ENCODE measurements at places on chromosomes 2 and 18.

DNA sequence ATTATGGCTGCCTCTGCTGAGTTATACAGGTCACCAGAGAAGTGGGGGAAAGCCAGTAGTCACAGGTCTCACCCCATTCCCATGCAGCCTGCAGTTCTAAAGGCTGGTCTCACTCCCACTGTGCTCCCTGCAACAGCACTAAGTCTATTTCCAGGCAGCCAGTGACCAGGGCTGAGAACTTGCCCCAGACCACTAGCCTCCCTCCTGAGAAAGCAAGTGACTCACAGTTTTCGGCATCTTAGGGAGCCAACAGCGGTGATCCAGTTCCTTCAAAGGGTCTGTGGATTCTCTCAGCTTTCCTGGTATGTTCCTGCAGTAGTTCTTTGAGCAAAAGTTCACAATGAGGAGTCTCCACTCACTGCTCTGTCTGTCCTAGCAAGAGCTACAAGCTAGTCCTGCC, 329.6 kb upstream of the MAP2 start:
- DNase-seq, result no peak

GRCh38 chr2:98467082-98467536, 22.5 kb downstream of the INPP4A start:
- no peak for DNase-seq

GRCh38 chr2:97654309-97654708, 8.4 kb downstream of the COX5B start:
- peak; percentile 30 for DNase-seq

DNA sequence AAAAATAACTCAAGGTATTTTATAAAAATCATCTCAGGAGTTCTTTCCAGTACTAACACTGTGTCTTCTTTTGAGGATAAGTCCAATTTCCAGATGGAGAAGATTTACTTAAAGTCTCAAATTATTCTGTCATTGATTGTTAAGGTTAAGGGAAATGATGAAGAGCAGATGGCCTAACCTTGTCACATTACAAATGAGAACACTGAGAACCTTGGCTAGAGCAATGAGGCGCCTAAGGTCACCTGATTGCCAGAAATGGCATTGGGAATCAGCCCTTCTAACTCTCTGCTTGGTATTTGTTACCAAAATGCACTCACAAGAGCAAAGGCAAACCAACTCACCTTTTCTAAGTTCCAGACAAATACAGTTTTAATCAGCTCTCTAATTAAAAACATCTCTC, 835.1 kb downstream of the RNF144A start:
- DNase-seq, result no peak

DNA sequence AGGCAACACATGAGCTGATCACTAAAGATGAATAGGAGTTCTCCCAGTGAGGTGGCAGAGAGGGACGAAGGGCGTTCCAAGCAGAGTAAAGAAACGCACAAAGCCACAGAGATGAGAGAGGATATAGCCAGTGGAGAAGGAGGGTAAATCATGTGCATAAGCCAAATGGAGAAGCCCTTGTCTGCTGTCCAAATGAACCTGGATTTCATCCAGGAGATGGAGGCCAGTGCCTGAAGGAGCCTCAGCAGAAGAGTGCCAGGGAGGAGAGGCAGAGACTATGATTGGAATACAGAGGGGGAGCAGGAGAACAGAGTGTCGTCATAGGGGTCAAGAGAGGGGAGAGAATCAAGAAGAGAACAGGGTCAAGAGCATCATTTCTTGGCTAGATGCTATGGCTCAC, 48.9 kb upstream of the STPG4 start:
- no peak for DNase-seq

- no peak for DNase-seq
Observed at GRCh38 chr2:171629113-171629512, 58.2 kb upstream of the DYNC1I2 start.

DNA sequence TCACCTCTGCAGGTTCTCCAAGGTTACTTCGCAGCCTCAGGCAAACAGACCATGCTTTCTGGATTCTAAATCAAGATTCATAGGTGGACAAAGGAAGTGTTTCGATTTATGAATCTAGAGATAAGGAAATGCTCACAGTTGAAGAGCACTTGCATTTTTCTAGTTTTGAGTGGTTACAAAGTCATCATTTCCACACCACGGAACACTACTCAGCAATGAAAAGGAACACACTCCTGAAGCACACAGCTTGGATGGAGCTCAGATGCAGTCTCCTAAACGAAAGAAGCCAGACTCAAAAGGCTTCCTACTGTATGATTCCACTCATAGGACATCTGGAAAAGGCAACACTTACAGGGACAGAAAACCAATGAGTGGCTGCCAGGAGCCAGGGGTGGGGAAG, 31.7 kb downstream of the SDC1 start:
- no peak for DNase-seq

DNA sequence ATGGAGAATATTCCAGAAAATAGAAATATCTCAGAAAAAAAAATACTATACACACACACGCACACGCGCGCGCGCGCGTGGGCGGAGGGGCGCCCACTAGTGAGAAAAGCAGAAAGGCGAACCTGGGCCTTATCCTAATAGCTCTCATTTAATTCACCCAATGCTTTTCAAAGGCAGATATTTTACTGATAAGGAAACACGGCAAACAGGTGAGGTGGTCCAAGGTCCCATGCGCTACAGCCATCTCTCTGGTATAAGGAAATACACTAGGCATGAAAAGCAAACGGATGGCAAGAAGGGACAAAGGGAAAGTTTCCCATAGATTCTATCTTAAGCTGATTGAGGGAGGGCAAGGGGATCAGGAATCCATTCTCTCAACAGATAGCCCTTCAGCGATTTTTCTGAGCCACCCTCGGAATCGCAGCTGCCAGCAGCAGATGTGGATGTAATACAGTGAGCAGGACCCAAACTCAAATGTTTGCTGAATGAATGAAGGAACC, 136.7 kb downstream of the TMEM247 start:
- DNase-seq, result peak; percentile 23

GRCh38 chr2:3179208-3179607, 198.4 kb downstream of the EIPR1 start:
- no peak for DNase-seq
